Activated naive CD8-positive, alpha-beta T cell treated with anti-CD3 and anti-CD28 coated beads for 36 hours (primary cell): ENCODE measurements at places on chromosomes 13 and 19.

DNA sequence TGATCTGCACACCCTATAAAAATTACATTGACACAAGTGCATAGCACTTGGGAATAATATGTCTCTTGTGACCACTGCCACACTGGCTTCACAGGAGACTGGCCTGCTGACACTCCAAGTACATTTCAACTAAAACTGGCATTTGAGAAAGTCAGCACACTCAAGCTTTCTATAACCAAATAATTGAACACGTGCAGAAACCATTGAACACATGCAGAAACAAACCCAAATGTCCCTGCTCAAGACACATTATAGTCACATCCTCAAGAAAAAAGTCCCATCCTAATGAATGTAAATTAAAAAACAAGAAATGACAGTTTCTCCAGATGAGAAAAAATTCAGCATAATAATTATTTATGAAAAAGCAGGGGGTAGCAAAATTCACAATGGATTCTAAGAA, 1859.1 kb upstream of the PCDH20 start:
- H3K4me1 ChIP-seq: no peaks in the 10 kb centered on the region
- H3K4me3 ChIP-seq: no peak overlapping the region
- DNase-seq: no peak

GRCh38 chr19:45279587-45280192, 28.6 kb downstream of the MARK4 start:
- H3K4me1 ChIP-seq: no peaks in the 10 kb centered on the region
- no peaks in the 10 kb centered on the region for H3K27me3 ChIP-seq
- H3K36me3 ChIP-seq: peaks cover 12% of the 10 kb centered on the region
- DNase-seq: no peak

GRCh38 chr19:31279436-31279765, 69.8 kb downstream of the TSHZ3 start:
- DNase-seq: no peak
- no peaks in the 10 kb centered on the region for H3K4me1 ChIP-seq
- no peak overlapping the region for H3K27ac ChIP-seq
- no peaks in the 10 kb centered on the region for H3K27me3 ChIP-seq

- H3K27ac ChIP-seq: peak overlapping the region; percentile 80
- peak; percentile 19 for DNase-seq
These were observed 40.6 kb upstream of the ZNF681 start for GRCh38 chr19:23799321-23799720.

- H3K36me3 ChIP-seq: no peaks in the 10 kb centered on the region
- H3K27me3 ChIP-seq: no peaks in the 10 kb centered on the region
- peak overlapping the region; percentile 26 for H3K4me3 ChIP-seq
- no peaks in the 10 kb centered on the region for H3K4me1 ChIP-seq
These were observed 8.9 kb upstream of the NR2F6 start for GRCh38 chr19:17254636-17255035.

DNA sequence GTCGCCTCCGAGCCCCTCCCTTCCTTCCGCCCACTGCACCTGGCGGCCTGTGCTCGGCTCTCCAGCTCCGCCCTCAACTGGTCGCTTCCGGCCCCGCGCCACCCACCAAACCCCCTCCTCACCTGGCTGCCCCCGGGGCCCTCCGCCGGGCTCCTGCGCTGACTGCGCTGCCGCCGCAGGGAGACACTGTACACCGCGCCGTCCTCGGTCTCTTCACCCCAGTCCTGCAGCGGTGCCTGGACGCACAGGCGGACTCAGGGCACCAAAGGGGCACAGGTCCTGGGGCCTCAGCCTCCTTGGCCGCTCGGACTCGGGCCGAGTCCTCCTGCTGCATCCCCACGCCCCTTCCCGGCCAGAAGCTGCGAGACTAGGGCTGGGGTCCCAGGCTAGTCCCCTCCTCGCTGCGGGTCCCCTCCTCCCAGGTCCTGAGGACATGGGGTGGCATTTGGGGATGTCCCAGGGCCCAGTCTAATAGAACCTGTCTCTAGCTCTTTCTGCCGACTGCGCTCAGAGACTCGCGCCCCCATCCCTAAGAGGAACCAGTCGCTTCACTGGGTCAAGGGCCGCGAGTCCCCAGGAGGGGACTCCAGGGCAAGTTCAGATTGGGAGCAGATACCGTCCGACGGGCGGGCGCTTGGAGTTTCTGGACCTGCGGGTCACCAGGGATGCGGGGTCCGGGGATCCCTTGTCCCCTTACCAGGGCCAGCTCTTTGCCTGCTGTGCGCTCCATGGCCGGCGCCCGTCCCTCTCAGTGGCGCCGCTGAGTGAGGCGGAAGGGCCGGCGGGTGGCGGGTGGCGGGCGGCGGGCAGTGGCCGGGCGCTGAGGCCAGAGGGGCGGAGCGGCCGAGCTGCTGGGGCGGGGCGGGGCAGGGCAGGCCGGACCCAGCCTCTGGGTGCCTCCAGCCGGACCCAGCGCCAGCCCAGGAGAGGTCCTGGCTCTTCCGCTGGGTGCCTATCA, at the start of gene RGL3:
Gene RGL3, minus strand, starts transcription at position 766 of the 958 bp plus-strand sequence. Its CDS starts 36 bp downstream, at position 730.
- DNase-seq: no peak
- no peak within 1 kb of the TSS for H3K27ac ChIP-seq
- H3K36me3 ChIP-seq: no peaks in the 10 kb centered on the region
- H3K4me1 ChIP-seq: peaks cover 27% of the 10 kb centered on the region
- H3K4me3 ChIP-seq: peak within 1 kb of the TSS; percentile 29

GRCh38 chr19:17778251-17778967, 16.5 kb upstream of the B3GNT3 start:
- H3K27me3 ChIP-seq: no peaks in the 10 kb centered on the region
- H3K4me3 ChIP-seq: no peak overlapping the region
- H3K4me1 ChIP-seq: peaks cover 16% of the 10 kb centered on the region
- H3K36me3 ChIP-seq: peaks cover 28% of the 10 kb centered on the region

GRCh38 chr19:49340069-49340864, 5.1 kb downstream of the CD37 start:
- peaks cover 24% of the 10 kb centered on the region for H3K36me3 ChIP-seq
- peaks cover 28% of the 10 kb centered on the region for H3K4me1 ChIP-seq
- DNase-seq: no peak
- H3K27me3 ChIP-seq: no peaks in the 10 kb centered on the region
- H3K27ac ChIP-seq: peak overlapping the region; percentile 59
- no peak overlapping the region for H3K4me3 ChIP-seq

GRCh38 chr13:108859197-108860012, 230.0 kb downstream of the MYO16 start:
- H3K27ac ChIP-seq: no peak overlapping the region
- no peak overlapping the region for H3K4me3 ChIP-seq
- peaks cover 6% of the 10 kb centered on the region for H3K27me3 ChIP-seq

DNA sequence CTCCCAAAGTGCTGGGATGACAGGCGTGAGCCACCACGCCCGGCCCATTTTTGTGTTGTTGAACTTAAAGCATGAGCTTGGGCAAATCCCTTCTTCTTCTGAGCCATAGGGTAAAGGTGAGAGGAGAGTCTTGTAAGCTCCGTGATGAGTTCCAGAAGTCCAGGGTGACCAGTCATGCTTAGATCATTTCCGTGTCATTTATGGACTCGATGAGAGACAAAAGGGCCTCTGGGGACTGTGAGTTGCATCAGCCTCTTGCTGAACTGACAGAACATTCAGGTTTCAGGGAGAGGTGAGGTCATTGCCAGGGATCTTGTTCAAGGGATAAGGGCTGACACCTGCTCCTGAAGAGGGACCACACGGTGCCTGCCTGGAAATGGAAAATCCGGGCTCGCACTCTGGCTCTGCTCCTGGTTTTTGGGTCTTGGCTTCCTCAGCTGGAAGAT, 53.6 kb downstream of the GADD45B start:
- H3K4me3 ChIP-seq: no peak overlapping the region
- H3K36me3 ChIP-seq: peaks cover 5% of the 10 kb centered on the region
- H3K4me1 ChIP-seq: peaks cover 15% of the 10 kb centered on the region
- no peak overlapping the region for H3K27ac ChIP-seq
- DNase-seq: no peak

GRCh38 chr13:99465454-99465853, 35.8 kb upstream of the TM9SF2 start:
- peak overlapping the region; percentile 86 for H3K27ac ChIP-seq
- peaks cover 21% of the 10 kb centered on the region for H3K4me1 ChIP-seq
- H3K4me3 ChIP-seq: no peak overlapping the region
- H3K27me3 ChIP-seq: no peaks in the 10 kb centered on the region

DNA sequence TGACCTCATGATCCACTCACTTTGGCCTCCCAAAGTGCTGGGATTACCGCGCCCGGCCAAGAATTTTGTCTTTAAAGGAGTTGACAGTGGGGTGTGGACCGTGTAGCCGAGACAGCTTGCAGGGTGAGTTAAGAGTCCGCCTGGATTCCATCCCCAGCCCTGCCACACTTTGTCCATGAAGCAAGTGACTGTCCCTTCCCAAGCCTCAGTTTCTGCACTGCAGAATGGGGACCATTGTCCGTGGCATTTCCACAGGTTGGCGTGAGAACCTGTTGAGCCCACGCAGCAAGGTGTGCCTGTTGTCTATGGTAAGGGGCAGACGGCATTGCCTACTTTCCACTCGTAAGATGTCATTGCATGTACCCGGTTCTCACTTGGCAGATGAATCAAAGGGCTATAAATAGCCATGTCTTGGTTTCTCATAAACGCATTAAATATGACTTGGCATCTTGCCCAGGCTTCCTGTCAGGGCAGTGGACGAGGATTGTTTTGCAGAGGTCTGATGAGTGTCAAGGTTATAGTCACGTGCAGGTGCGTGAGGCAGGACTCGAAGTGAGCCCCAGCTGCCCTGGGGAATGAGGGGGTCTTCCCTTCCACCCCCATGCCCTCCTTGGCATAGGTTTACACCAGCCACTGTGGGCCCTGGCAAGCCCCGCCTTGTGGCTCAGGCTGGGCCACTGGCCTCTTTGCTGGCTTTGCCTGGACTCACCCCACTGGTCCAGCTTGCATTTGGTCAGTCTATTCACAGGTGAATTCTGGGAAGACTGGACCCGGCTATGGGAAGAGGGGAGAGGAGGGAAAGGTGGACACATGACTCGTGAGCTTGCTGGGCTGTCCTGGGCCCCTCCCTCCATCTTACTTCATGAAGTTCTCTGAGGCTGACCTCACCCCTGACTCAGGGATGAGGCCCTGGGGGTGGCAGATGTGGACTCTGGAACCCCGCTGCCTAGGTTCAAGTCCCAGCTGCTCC, 14.6 kb downstream of the FAM187B start:
- H3K4me3 ChIP-seq: peak overlapping the region; percentile 51
- DNase-seq: peak; percentile 80
- H3K36me3 ChIP-seq: peaks cover 17% of the 10 kb centered on the region
- peak overlapping the region; percentile 97 for H3K27ac ChIP-seq
- H3K27me3 ChIP-seq: no peaks in the 10 kb centered on the region
- H3K4me1 ChIP-seq: peaks cover 62% of the 10 kb centered on the region

DNA sequence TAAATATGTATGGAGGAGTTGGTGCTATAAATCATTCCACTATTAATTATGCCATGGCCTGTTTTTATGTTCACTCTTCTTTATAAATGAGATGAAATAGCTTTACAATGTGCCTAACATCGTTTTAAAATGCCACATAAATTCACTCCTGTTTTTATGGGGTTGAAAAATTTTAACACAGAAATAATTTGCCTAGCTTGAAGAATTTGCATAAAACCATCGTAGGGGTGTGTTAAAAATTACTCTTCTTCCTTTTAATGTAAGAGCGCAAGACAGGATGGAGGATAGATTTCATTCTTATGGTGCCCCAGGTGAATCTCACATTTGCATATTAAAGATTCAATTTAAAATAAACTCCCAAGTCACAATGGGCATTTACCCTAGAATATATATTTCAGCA, 447.8 kb downstream of the OXGR1 start:
- no peaks in the 10 kb centered on the region for H3K36me3 ChIP-seq
- H3K4me3 ChIP-seq: no peak overlapping the region
- no peaks in the 10 kb centered on the region for H3K4me1 ChIP-seq

DNA sequence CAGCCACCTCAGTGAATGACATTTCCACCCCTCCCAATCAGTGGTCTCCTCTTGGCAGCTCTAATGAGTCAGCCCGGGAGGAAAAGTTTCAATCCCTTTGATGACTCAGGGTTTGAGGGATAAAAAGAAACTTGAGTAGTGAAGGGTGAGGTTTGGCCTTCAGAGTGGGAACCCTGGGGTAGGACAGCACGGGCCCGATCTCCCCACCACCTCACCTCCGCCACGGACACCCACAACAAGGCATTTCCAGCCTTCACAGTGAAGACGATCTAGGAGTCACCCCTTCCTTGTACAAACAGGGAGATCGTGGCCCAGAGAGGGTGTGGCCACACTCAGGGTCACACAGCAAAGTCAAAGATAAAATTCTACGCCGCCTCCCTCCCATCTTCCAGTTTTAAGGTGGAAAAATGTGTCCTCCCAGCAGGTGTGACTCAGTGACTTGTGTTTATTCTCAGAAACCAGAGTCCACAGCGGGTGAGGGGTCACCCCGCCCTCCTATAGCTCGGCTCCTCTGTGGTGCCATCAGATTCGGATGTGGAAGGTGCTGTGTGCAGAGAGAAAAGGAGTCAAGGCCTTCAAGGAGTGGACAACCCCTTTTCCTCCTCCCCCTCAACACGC, 12.3 kb downstream of the CIB3 start:
- H3K27me3 ChIP-seq: no peaks in the 10 kb centered on the region
- H3K27ac ChIP-seq: peak overlapping the region; percentile 69
- peaks cover 22% of the 10 kb centered on the region for H3K4me1 ChIP-seq
- H3K4me3 ChIP-seq: no peak overlapping the region

GRCh38 chr19:20077791-20078463, at the start of gene ZNF90:
Gene ZNF90 (plus strand): TSS chr19:20078000. CDS start chr19:20078133, 133 bp downstream.
- DNase-seq: peak; percentile 90
- H3K4me3 ChIP-seq: peak within 1 kb of the TSS; percentile 98
- peak within 1 kb of the TSS; percentile 83 for H3K27ac ChIP-seq
- no peaks in the 10 kb centered on the region for H3K27me3 ChIP-seq
- peaks cover 36% of the 10 kb centered on the region for H3K36me3 ChIP-seq

DNA sequence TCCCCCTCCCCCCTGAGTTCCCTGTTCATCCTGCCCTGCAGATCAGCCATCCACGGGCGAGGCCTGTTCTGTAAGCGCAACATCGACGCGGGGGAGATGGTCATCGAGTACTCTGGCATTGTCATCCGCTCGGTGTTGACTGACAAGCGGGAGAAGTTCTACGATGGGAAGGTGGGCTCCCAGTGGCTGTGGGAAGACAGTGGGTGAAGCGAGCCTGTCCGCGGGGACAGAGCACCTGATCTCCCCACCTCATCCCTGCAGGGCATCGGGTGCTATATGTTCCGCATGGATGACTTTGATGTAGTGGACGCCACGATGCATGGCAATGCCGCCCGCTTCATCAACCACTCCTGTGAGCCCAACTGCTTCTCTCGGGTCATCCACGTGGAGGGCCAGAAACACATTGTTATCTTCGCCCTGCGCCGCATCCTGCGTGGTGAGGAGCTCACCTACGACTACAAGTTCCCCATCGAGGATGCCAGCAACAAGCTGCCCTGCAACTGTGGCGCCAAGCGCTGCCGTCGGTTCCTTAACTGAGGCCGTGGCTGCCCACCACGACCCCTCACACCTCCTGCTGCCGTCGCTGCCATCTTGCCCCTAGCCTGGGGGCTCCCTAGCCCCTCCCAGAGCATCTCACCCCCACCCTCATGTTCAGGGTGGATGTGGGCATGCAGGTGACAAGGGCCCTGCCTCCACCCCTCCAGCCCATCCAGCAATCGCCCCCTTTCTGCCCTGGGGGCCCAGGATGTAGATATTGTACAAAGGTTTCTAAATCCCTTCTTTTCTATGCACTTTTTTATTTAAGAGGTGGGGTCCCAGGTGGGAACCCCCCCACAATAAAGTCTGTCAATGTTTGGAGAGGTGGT, 4.0 kb downstream of the IGFLR1 start:
- peaks cover 39% of the 10 kb centered on the region for H3K36me3 ChIP-seq
- no peaks in the 10 kb centered on the region for H3K27me3 ChIP-seq
- peak overlapping the region; percentile 19 for H3K4me3 ChIP-seq
- peaks cover 33% of the 10 kb centered on the region for H3K4me1 ChIP-seq
- peak overlapping the region; percentile 50 for H3K27ac ChIP-seq
- DNase-seq: no peak

GRCh38 chr19:22332924-22333323, 46.7 kb downstream of the ZNF729 start:
- H3K27me3 ChIP-seq: no peaks in the 10 kb centered on the region
- no peaks in the 10 kb centered on the region for H3K4me1 ChIP-seq
- H3K36me3 ChIP-seq: no peaks in the 10 kb centered on the region
- no peak for DNase-seq
- no peak overlapping the region for H3K27ac ChIP-seq
